ENCODE measurements at places on chromosomes 3 and 15.
A peak's percentile ranks its signal among the peaks of the same experiment; 100 is the strongest.

- ATAC-seq: peak; percentile 71
Measured at GRCh38 chr3:133944641-133945380, 49.1 kb upstream of the RAB6B start.

GRCh38 chr15:70235347-70235746 lies 137.6 kb upstream of the TLE3 start:
- no peak for ATAC-seq

DNA sequence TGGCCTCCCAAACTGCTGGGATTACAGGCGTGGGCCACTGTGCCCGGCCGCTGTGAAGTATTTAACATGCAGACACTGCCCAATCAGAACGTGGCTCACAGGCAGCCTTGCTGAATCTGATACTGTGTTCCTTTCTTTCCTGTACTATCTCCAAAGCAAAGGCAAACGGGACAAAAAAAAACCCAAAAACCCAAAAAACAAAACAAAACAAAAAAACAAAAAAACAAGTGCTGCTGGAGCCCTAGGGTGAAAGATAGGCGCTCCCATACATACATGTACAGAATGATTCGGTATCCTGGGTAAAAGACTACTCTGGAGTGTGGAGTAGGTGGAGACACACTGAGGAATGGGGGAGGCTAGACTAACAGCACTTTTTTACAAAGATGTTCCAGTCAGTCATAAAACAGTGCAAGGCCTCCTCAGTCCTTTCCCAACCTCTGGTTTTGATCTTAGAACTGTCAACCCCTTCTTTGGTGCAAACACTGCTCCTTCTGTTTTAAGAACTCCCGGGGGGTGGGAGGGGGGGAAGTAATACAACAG lies 7.7 kb upstream of the MAP1A start:
- ATAC-seq: no peak

DNA sequence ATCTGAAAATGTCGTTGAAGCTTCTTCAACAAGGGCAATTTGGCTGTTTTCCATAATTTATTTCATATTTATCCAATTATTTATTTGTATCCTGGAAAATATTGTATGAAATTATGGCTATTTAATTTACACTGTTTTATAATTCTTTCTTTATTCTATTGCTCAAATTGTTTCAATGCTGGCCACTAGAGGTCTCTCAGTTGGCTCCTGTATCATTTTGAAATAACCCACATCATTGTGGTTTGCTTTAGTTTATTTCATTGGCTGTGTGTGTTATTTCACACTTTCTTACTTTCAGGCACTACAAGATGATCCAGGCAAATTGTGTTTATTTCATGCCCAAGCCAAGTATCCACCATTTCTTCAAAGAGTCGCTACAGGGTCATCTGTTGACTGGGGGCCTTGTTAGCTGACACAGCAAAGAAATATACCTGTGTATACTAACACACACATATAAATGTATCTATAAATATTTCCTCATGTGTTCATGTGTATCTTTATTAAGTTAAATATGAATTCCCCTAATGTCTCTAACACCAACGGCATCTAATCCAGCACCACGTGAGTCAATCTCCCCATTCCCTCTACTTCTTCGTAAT lies 86.2 kb downstream of the NPAP1 start:
- no peak for ATAC-seq

GRCh38 chr3:23481616-23482278 lies 278.6 kb downstream of the UBE2E2 start:
- ATAC-seq: no peak

DNA sequence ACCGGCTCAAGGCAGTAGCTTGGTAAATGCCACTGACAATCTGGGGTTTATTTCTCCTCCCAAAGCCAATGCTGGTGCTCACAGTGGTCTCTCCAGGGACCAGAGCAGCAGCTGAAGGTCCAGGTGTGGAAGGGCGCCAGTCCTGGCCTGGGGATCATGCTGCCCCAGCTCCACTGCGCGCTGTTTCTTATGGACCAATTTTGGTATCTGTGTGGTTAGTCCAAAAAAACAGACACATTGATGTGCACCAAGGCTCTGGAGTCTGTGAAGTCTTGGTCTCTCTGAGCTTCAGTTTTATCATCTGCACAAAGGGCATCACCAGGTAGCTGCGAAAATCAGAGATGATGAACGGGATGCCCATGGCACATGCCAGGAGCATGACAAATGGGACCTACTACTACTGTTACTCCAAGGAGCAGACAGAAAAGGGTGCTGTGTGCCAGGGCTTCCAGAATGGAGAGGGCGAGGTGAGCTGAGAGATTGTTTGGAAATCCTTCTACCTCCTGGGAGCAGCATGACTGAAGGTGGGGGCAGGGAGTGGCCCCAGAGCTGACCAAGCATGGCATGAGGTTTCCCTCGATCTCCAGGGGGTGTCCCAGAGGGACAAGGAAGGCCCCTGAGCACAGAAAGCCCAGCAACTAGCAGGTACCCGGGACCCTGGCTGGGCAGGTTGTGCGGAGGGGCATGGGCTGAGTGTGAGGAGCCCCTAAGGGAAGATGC lies 134.3 kb upstream of the PRR20G start:
- ATAC-seq: no peak

DNA sequence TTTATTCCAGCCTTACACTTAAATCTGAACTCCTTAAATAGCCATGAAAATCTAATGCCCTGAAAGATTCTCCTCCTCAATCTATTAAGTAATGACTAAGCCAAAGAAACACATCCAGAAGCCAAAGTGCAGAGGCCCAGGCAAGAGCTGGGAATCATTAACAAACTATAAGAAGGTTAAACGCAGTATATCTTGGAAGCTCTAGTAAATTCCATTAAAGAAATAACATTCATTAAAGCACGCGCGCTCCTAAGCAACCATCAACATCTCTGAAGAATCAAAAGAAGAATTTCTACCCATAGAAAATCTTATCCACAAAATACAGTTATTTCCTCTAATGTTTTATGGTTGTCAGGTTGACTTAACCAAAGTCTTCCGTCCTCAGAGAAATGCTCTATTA lies 29.5 kb downstream of the MB21D2 start:
- no peak for ATAC-seq

DNA sequence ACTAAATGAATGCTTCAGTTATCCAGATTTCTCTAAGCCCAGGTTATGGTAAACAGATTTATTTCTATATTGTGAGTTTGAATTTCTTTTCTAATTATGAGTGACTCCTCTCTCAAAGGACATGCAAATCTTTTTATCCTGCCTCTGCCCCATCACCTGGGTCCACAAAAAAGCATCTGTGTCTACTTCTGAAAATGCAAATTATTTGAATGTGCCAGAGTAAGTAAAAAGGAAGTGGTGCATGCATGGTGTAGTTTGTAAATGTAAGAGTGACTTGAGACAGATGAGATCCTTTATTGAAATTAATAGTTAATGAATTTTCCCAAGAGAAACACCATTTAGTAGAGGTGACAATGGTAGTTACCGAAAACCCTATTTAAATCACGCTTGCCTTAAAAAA lies 26.9 kb downstream of the MCTP2 start:
- no peak for ATAC-seq

DNA sequence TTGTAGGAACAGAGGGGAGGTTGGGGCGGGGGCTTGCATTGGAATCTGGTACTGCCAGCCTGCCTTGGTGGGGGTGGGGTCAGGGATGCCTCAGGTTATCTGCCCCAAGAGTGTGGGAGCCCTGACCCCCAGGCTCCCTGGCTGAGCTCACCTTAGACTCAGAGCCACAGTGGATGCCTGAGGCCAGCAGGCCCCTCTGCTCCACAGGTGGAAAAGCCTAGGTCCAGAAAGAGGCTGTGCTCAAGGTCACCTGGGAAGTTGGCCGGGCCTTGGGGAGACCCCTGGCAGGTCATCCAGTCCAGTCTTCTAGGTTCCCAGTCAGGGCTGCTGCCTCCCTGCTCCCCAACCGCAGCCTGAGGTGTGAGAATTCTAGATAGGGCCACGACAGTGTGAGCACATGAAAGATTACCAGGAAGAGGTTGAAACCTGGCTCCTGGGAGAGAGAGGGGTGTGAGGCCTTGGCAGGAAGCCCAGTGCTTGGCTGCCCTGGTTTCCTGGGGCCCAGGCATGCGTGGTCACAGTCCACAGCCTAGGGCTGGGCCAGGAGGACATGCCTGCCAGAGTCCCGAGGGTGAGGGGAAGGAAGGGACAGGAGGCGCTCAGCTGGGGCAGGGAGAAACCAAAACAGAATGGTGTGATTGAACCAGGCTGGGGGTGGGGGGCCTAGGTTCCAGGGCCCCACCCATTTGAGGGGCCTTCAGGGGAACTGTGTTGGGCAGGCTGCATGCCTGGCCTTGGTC lies 4.9 kb downstream of the HDAC11 start:
- peak; percentile 67 for ATAC-seq

GRCh38 chr3:25385807-25386460 lies 42.1 kb upstream of the RARB start:
- no peak for ATAC-seq

GRCh38 chr3:58112185-58112535 lies 98.6 kb downstream of the DNASE1L3 start:
- ATAC-seq: no peak

GRCh38 chr3:60594025-60594424 lies 657.2 kb downstream of the FHIT start:
- peak; percentile 75 for ATAC-seq

DNA sequence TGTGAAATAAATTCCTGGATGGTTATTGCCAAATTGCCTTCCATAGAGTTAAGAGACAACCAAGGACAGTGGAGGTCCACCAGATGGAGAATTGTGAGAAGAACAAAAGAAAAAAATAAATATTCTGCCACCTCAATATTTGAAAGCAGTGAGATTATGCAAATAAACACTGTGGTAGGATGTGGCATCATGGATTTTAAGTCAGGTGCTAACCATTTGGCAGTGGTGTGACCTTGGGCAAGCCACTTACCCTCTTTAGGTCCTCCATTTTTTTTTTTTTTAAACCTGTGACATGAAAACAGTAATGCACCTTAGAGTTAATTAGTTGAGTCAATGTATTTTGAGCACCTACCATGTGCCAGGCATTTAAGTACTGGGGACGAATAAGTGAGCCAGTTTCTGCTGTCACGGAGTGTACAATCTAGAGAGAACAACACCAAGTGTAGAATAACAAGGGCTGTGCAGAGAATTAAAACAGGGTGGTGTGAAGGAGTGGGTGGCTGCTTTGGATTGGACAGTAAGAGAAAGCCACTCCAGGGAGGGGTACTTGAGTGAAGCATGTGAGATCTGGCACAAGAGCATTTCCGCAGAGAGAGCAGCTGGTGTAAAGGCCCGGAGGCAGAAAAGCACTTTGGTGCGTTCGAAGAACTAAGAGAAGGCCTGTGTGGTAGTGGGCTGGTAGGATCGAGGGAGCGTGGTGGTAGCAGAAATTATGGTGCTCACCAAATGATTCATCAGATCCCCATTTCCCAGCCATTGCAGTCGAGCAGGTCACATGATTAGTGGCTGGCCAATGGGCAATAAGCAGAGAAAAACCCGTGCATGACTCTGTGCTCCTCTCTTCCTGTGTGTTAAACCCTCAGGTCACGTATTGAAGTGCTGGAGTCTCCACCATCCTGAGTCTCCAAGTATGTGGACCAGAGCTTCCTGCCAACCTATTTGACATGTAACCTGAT lies 39.2 kb downstream of the CCK start:
- ATAC-seq: no peak

DNA sequence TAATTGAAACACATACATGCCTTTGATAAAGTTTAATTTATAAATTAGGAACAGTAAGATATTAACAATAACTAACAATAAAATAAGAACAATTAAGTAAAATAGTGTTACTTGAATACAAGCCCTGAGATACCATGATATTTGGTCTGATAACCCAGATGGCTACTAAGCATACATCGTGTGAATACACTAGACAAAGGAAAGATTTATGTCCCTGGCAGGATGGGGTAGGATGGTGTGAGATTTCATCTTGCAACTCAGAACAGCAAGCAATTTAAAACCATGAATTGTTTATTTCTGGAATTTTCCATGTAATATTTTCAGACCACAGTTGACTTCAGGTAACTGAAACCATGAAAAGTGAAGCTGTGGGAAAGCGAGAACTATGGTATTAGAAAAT lies 169.5 kb downstream of the DIPK2A start:
- no peak for ATAC-seq

DNA sequence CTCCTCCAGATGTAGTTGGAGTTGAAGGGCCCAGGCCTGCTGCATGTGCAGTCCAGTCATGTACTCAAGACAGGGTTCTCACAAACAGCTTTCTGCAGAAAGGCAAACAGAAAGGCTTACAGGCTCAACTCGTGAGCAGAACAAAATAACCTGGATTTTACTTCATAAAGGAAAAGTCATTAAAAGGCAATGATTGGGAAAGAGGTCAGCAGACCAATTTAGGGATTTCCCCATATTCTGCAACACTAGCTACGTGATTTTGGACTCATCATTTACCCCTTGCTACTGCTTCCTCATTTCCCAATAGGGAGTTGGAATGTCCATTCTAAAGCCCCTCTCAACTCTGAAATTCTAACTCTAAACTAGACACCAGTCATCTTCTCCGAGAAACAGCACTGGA lies 18.1 kb downstream of the METTL6 start:
- ATAC-seq: no peak

DNA sequence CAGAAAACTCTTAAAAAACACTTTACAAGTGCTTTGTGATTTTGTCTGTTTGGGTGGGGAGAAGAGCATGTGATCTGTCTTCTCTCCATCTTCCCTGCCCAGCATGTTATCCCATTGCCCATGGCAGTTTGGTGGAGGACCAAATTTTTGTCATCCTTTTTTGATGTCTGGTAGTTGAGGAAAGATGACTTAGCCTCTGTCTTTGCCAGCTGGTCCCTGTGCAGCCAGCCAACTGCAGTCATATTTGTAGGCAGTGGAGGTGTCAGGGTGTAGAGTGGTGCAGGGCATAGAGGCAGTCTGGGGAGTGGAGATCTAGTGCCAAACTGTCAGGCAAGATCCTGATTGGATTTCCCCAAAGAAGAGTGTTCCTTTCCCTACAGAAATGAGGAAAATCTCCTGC lies 40.7 kb downstream of the GASK1A start:
- no peak for ATAC-seq

GRCh38 chr15:53400986-53401385 lies 358.5 kb downstream of the WDR72 start:
- no peak for ATAC-seq

DNA sequence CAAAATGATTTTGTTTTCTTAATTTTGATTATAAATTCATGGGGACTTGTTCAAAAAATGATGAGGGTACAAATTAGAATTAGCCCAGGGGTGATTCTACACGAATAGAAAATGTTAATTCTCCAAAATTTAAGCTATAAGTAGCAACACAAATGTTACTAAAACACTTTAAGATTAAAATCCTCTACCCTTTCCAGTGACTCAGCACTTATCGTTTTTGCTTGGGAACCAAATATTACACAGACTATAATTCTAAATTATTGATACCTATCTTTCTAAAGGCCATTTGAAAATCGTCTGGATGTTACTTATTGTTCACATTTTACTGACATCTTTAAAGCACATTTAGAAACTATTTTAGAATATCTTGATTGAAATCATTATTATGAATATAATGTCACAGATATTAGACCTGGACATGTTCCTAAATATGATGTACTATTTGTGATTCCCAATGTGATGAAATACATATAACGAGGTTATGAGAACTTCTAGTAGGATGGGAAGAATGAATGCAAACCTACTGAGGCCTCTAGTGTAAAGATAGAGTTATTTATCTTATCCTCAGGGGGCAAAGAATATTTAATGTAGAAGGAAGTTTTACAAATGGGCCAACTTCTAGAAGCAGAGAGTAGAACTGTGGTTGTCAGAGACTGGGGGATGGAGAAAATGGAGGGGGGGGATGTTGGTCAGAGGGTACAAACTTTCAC lies 132.0 kb upstream of the TP63 start:
- no peak for ATAC-seq

GRCh38 chr3:112403103-112403502 lies 70.1 kb downstream of the CD200 start:
- no peak for ATAC-seq

All from gastroesophageal sphincter (tissue), 4 donors.